Astrocyte of the spinal cord (primary cell): ENCODE measurements at places on chromosomes 6 and 20.

DNA sequence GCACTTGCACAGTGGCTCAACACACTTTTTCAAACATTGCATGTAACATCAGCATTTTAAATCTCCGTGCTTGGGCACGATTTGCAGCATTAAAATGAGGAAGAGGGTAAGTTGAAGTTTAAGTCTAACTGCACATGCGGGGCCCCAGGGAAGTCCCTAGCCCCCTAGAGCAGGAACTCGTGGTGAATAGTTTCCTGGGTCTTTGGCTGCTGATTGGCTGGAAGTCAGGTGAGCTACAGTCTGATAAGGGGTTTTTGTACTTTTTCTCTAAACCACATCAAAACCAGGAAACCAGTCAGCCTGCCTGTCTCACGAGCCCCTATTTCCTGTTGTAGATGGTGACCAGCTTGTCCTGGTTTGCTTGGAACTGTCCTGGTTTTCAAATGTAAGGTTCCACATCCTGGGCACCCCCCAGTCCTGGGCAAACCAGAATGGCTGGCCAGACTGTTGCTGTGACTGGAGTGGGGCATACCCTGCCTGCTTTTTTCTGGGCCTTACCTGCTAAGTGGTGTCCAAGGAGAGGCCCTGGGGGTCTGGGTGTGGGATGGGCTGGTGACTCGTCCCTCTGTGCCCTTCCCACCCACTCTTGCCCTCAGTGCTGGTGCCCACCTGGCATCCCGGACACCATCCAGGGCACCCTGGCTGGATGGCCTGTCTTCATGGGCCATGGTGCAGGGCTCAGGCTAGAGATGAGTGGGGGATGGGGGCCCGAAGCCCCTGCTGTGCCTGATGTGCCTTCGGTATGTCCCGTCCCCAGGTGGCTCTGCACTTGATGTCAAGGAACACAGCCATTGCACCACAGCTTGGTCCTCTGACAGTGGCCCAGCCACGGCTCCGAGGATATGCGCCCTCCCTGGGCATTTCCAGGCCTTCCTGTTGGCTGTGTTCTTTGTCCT is 31.8 kb downstream of the SUN5 start:
- no peak for DNase-seq

GRCh38 chr20:18943542-18943941 is 130.0 kb downstream of the SCP2D1 start:
- no peak for DNase-seq

DNA sequence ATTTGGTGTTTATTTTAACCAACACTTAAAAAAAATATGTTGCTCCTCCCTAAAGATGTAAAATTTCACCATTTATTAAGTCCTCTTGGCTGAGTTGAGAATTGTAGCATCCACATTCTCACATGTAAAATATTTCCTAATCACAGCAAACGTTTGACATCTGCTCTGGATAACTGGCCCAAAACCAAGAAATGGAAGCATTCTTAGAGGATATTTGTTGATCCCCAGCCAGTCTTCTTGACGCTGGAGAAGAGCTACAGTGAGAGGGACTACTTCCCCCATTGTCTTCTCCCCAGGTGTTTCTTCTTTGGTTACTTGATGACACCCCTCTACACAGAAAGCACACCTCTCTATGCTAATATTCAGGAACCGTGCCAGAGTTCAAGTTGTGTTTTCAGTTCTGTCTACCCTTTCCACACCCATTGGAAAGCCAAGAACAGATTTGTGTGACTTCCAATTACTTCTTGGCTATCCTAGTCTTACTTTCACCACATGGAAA is 454.5 kb upstream of the JAG1 start:
- DNase-seq, result no peak

GRCh38 chr6:142913511-142914047 is 31.4 kb downstream of the HIVEP2 start:
- DNase-seq, result no peak

DNA sequence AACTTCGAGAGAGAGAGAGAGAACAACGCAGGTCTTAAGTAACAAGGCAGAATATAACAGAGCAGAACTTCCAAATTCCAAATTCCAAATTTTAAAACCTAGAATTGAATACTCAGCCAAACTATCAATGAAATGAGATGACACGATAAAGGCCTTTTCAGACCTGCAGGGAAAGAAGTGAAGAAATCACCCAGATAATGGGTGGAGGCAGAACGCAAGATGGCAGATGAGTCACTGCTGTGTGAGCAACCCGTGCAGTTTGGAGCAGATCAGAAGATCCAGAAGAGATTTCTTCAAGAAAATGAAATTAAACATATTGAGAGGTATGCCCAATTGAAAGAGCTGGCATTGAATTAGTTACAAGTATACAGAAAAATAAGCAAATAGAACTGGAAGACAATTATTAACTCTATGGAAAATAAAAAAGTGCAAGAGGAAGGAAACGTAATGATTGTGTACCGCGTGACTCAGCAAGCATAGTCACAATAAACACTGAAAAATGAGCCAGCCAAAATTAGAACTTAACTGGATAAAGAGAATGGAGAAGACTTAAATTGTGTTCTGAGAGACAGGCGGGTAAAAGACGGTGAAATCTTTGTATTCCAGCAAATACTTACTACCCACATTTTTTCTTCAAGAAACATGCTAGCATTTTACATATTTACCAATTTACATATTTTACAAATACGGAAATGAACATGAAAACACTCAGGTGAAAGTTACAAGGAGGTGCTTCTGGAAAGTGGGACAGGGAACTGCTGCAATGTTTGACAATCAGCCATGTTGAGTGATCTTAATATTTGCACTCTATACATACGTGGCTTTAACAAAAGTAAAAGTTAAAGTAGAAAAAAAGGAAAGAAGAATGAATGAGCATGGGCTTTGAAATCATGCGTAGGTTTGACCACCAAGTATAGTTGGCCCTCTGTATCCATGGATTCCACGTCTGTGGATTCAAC is 87.9 kb upstream of the CDYL start:
- peak; percentile 80 for DNase-seq

DNA sequence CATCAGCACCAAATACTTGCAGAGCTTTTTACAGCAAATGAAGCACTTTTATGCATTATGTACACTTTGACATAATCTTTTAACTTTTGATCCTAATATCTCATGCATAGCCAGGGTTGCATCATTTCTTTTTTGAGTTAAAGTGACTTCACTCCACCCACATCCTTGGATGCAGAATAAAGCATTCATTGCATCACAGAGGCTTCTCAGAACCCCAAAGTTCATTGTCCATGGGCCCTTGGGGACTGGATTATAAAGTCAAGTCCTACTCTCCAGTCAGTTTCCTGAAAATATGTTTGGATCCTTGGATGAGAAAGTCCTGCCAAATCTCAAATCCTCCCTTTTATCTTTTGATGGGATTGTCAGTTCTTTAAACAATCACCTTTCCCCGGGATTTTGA is 10.6 kb upstream of the EFHC1 start:
- DNase-seq, result no peak

- DNase-seq, result peak; percentile 43
Measured at GRCh38 chr6:21733311-21733710, 139.8 kb downstream of the SOX4 start.

GRCh38 chr6:25017932-25018567 is 82.3 kb upstream of the RIPOR2 start:
- DNase-seq, result peak; percentile 63

- no peak for DNase-seq
Measured at GRCh38 chr20:24166123-24166381, 177.5 kb upstream of the GGTLC1 start.

GRCh38 chr6:30002871-30003270 is 58.2 kb upstream of the POLR1H start:
- peak; percentile 32 for DNase-seq

GRCh38 chr6:106714281-106714680 is 84.9 kb downstream of the QRSL1 start:
- no peak for DNase-seq

- DNase-seq, result no peak
Measured at GRCh38 chr20:54633374-54634355, 158.3 kb downstream of the DOK5 start.

GRCh38 chr20:1588533-1589460 is 31.0 kb downstream of the SIRPB1 start:
- no peak for DNase-seq

GRCh38 chr6:143934331-143934730 is 70.1 kb downstream of the ZC2HC1B start:
- no peak for DNase-seq

DNA sequence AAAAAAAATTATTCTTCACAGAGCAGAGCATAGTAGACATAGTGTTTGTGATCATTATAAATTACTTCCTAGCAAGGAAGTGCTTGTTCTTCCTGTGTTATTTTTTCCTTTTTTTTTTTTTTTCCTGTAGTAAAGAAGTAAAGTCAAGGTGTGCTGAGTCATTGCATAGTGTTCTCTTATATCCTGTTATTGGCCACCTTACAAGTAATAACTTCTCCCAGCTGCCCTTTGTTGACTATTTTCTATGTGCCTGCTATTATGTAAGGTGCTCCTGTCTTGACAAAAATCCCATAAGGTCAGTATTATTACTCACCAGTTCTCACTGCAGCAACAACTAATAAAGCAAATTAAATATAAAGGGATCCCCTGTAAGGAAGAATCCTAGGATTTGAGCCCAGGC is 195.3 kb downstream of the GJA1 start:
- no peak for DNase-seq

DNA sequence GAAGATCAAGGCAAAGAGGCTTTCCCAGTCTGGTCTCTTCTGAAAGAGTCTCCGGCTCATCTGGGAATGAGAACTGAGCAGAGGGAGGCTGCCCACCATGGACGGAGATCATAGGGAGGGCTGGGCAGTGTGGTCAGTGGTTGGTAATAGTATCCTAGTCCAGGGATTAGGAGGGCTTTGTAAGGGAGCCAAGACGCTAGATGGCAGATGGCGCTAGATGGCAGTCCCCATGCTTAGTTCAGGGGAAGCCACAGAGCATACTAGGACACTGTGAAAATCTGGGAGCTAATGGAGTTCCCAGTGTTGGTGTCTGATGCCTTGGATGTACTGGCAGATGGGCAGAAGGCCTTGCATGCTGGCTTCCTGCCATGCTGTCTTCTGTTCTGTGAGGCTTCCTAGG is 21.7 kb upstream of the DAAM2 start:
- DNase-seq, result no peak

- no peak for DNase-seq
Measured at GRCh38 chr20:11429168-11429567, 488.5 kb upstream of the BTBD3 start.

- DNase-seq, result no peak
Measured at GRCh38 chr20:42267793-42268384, 649.7 kb upstream of the CHD6 start.

DNA sequence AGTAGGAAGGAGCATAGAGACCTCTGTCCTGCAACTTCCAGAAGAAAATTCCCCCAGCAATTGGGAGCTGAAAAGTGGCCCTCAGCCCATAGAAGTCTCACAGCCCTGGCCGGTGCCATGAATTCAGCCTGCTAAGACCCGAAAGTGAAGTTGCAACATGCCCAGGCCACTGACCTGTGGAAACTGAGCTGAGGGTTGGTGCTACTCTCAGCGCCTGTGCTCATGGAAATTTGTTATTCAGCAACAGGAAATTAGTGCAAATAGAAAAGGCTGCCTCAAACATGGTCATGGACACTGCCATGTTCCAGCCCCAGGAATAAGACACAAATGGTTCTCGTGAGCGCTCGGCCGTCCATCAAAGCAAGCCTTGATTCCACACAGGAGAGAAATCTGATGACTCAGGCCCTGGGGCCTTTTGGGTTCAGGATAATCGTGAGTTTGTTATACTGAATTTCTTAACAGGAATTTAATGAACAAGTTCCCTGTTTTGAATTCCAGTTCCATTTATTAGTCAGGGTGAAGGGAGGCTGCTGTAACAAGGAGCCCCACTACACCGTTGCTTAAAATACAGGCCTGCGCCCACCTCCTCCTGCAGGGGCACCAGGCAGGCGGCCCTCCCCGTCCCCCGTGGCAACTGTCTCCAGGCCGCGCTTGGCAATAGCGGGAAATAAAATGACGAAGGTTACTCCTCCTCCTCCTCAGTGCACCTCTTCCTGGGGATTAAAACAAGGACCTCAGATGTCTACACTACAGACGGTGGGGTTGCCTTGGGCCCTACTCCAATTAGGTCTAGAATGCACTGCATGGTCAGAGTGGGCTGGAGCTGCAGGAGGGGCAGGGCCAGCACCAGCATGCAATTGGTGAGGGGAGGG is 152.9 kb downstream of the ERMARD start:
- no peak for DNase-seq

GRCh38 chr6:42251500-42251899 is 33.8 kb upstream of the MRPS10 start:
- DNase-seq, result peak; percentile 23

- DNase-seq, result no peak
Measured at GRCh38 chr6:41730531-41731436, 4.6 kb downstream of the TFEB start.

- DNase-seq, result no peak
Measured at GRCh38 chr6:6008089-6008647, 1.4 kb upstream of the NRN1 start.

DNA sequence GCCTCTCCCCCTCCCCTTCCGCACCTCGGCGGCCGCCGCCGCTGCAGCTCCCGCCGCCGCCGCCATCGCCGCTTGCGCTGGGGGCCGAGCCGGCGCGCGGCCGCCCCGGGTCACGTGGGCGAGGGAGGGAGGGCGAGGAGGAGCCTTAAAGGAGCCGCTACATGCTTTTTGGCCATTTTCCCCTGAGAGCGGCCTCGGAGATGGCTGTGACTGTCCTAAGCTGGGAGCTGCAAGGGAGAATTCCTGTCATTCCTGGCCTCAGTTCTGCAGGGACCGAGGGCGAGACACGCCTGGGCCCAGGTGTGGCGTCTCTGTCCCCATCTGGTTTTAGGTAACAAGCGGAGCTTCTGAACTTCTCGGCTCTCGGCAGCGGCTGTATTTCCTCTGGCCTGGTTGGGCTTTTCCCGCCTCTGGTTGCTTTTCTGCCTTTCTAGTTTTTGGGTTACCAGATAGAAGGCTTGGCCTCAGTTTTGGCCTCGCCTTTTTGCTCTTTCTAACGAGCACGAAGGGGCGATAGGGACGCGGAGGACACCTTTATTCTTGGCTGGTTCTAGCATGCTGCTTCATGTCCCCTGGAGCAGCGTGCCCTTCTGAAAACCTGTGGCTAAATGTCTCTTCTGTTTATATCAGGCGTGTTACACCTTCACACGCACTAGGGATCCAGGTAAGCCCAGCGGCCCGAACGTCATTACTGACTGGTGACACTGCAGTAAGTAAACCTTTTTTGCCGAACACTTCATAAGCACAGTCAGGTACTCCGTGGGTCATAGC is at the start of gene EHMT2:
TSS of gene EHMT2 (minus strand) at position 87 of the 771 bp plus-strand sequence. CDS start at position 66, 21 bp downstream.
- peak; percentile 81 for DNase-seq

DNA sequence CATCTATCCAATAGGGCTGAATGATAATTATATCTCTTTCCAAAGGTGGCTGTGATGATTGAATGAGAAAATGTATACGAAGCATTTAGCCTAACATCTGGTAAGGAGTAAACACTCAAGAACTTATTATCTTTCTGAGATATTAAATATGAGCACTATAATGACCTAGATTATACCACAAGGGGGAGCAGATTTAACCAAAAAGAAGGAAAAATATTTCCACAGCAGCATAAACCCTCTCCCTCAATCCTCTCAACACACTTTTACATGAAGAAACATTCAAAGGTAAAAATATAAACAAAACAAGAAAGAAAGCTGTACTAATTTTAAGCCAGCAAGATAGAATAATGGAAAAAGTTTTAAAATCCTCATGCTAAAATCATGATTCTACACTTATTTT is 68.4 kb downstream of the SHPRH start:
- peak; percentile 15 for DNase-seq

- DNase-seq, result peak; percentile 32
Measured at GRCh38 chr6:93036835-93037234, 382.5 kb downstream of the EPHA7 start.

GRCh38 chr6:129895692-129896091 is 34.6 kb upstream of the TMEM244 start:
- DNase-seq, result peak; percentile 24
